Stimulated activated CD4-positive, alpha-beta T cell treated with anti-CD3 and anti-CD28 coated beads, TNF-alpha, amount 100 ng/mL, for 24 hours (primary cell): ENCODE measurements at places on chromosomes 7 and 10.

- no peak for DNase-seq
Observed at GRCh38 chr7:121073463-121074099, 85.1 kb downstream of the CPED1 start.

DNA sequence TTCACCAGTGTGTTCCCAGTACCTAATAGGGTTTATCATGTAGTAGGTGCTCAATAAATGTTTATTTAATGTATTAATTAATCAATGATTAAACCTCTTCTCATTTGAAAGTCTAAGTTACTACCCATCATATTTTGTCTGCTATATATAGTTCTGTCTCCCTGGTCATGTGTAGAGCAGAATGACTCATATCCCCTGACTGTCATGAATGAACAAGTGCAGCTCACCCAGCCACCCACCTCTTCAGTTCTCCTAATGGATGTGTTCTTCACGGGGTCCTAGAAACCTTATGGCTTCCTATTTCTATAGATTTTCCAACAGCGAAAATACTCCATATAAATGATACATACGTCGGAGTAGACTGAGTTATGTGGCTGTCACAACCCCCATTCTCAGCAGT is 64.5 kb downstream of the HIF1AN start:
- no peak for DNase-seq

GRCh38 chr10:36452851-36453250 is 672.5 kb upstream of the ANKRD30A start:
- DNase-seq = no peak

DNA sequence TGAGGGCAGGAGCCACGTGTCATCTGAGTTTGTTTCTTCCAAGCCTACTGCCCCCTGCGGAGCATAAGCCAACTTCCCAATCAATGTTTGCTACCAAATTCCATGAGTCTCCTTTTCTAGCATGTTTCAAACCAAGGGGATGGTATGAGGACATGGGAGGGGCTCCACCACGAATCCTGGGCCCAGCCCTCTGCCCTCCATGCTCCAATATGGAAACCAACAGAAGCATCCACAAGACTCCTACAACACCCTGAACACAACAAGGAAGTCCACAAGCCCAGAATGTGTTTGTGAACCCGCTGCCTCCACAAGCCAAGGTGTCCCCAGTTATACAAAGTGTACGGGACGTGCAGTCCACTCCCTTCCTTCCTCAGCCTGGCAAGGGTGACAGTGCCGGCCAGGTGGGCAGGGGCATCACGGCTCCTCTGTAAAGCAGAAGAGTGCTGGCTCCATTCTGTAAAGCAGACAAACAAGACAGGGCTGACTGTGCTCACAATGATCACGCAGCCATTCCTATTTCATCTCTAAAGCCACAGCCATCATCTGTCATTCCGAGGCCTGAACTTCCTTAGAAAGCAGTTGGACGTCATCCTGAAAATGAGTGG is 466.1 kb downstream of the PTPRN2 start:
- no peak for DNase-seq

- no peak for DNase-seq
Observed at GRCh38 chr7:27191833-27192545, 7.0 kb upstream of the HOXA11 start.
